ENCODE measurements at places on chromosomes 3 and 15.
A peak's percentile ranks its signal among the peaks of the same experiment; 100 is the strongest.

GRCh38 chr3:12922881-12923431, 81.6 kb upstream of the RPL32 start:
- H3K27me3 ChIP-seq: no peaks in the 10 kb centered on the region
- H3K36me3 ChIP-seq: peaks cover 62% of the 10 kb centered on the region
- no peak overlapping the region for H3K27ac ChIP-seq
- H3K4me1 ChIP-seq: no peaks in the 10 kb centered on the region

DNA sequence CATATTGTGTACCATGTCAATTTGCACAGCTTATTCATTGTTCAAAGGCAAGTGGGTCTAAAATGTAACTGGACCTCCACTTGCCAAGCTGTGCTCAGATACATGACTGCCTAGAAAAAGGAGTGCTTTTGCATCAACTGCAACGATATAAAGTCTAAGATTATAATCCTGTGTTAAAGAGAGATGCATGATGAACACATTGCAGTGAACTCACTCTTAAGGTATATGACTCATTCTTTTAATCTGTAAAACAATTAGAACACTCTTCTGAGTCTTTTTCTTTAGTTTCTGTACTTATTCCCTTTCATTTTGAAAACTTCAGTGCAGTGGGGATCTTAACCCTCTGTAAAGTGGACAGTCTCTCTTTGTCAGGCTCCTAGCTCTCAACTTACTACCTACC, 982.8 kb downstream of the ROBO1 start:
- H3K27ac ChIP-seq: no peak overlapping the region
- no peak for DNase-seq
- H3K36me3 ChIP-seq: no peaks in the 10 kb centered on the region
- H3K4me1 ChIP-seq: no peaks in the 10 kb centered on the region
- H3K27me3 ChIP-seq: no peaks in the 10 kb centered on the region

DNA sequence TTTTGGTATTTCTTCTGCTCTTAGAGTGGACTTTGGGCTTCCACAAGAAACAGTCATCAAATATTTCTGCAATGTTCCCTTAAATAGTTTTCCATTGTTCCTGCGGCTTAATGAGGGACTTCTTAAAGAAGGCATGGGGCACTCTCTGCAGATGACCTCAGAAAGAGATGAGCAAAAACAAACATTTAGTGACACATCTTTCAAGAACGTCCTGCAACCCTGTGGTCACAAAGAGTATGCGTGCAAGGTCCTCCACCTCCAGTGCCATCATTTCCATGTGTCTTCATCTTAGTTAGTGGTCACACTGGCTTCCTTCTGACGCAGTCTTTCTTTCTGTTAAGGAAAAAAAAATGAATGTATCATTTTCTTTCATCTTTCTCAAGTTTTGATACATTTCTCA, 56.2 kb downstream of the GREM1 start:
- no peaks in the 10 kb centered on the region for H3K4me1 ChIP-seq
- no peaks in the 10 kb centered on the region for H3K27me3 ChIP-seq
- no peaks in the 10 kb centered on the region for H3K36me3 ChIP-seq

GRCh38 chr15:65423976-65424679, 1.4 kb upstream of the IGDCC4 start:
- H3K4me1 ChIP-seq: peaks cover 20% of the 10 kb centered on the region
- peaks cover 14% of the 10 kb centered on the region for H3K27me3 ChIP-seq
- no peak for DNase-seq
- no peaks in the 10 kb centered on the region for H3K36me3 ChIP-seq
- no peak overlapping the region for H3K4me3 ChIP-seq

DNA sequence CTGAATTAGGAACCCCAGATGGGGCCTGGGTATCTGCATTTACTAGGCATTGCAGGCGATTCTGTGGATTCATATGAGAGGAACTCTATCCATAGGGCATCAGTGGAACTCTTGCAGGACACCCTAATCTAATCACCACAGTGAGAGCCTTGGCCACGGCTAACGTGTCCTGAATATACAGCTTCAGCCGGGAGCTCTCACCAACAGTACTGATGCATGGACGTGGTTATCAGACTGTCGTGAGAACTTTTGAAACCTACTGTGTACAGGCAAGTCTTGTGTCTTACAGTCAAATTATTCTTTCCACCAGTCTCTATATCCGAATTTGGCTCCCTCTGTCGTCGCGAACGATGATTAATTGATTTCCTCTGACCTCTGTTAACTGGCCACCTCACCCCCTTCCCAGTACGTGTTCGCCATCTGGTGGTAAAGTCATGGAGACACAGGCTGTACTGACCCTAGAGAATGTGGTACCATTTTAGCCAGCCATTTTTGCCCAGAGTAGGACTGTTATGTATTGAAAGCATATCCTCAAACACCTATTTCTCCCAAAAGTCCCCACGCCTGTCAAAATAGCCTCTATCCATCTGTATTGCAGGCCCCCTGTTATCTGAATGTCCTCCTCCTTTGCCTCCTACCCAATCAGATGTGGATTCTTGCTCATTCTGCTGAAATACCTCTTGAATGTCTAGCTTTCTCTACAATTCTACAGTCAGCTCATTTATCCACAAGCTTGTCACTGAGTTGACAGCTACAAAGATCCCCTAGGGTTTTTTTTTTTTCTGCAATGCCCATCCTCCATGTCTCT, 39.7 kb downstream of the GLDN start:
- no peak overlapping the region for H3K27ac ChIP-seq
- peaks cover 5% of the 10 kb centered on the region for H3K36me3 ChIP-seq
- DNase-seq: peak; percentile 52
- no peak overlapping the region for H3K4me3 ChIP-seq
- no peaks in the 10 kb centered on the region for H3K27me3 ChIP-seq

DNA sequence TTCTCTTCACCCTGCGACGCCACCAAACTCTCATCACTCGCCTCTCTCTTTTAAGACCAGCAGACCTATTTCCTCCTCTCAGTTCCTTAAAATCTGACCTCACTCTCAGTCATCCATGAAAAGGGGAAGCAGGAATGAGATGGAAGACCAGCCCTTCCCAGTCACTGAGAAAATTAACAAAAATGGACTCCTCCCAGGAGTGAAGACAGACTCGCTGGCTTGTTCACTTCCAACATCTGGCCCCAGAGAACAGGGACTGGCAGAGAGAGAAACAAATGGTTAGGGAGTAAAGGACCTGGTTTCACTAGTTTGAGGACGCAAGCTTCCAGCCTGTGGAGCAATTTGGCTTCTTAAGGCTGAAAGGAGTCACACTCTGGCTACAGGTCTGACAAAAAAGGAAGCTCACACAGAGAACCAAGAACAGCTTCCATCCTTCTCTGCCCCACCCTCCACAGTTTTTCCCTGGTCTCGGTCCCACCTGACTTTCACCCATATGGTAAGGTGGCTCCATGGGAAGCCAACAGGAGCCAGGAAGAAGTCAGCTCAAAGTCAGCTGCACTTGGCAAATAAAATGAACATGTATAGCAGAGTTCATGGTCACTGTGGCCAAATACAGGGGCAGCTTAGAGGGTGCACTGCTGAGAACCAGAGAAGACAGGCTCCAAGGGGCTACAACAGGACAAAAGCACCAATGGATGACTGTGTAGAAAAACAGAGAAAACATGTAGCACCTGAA, 57.2 kb downstream of the ITGB5 start:
- no peak overlapping the region for H3K27ac ChIP-seq
- H3K4me1 ChIP-seq: peaks cover 22% of the 10 kb centered on the region
- DNase-seq: no peak
- no peak overlapping the region for H3K4me3 ChIP-seq
- H3K36me3 ChIP-seq: peaks cover 13% of the 10 kb centered on the region

All from trophoblast cell (in vitro differentiated cells and primary cell).